H7 (cell line): ENCODE measurements at places on chromosomes 3 and 15.

DNA sequence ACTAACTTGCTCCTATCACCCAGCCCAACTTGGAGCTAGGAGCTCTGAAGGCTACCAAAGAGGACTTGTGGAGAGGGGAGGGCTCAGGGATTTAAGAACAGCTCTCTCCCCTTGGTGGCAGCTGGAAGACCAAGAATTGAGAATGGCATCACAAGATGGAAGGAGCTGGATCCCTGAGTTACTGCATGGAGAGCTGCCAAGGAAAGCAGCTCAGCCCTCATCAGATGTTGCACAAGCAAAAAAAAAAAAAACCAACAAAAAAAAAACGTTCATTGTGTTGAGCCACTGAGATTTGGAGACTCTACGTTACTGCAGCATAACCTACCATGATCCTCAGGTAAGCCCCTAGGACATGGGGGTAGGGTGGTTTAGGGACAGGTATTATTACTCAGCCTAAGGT lies 41.0 kb downstream of the ITGB5 start:
- DNase-seq: no peak

GRCh38 chr3:160018959-160019358 lies 30.3 kb downstream of the IL12A start:
- no peak for DNase-seq

- DNase-seq: no peak
Measured at GRCh38 chr3:25457671-25458419, 29.8 kb downstream of the RARB start.

GRCh38 chr3:7962301-7962700 lies 539.3 kb upstream of the LMCD1 start:
- DNase-seq: no peak

DNA sequence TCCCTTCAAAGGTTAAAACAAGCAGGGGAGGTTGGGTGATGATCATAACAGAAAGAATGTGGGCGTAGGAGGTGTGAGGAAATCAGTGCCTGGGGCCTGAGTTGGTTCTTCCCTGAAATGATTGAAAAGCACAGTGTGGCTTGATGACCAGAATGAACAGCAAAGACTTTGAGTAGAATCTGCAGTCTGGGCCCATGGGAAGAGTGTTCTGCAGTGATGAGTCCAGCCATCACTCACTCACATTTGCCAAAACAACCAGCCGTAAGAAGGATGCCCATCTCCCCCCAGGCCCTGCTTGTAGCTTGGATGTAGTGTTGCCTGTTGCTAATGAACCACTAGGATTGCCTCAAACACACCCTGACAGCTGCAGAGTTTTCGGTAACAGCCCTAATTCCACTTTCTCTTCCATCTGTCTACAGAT lies 67.9 kb downstream of the VGLL3 start:
- no peak for DNase-seq

- DNase-seq: no peak
Measured at GRCh38 chr15:29170521-29170920, 99.1 kb downstream of the NSMCE3 start.

DNA sequence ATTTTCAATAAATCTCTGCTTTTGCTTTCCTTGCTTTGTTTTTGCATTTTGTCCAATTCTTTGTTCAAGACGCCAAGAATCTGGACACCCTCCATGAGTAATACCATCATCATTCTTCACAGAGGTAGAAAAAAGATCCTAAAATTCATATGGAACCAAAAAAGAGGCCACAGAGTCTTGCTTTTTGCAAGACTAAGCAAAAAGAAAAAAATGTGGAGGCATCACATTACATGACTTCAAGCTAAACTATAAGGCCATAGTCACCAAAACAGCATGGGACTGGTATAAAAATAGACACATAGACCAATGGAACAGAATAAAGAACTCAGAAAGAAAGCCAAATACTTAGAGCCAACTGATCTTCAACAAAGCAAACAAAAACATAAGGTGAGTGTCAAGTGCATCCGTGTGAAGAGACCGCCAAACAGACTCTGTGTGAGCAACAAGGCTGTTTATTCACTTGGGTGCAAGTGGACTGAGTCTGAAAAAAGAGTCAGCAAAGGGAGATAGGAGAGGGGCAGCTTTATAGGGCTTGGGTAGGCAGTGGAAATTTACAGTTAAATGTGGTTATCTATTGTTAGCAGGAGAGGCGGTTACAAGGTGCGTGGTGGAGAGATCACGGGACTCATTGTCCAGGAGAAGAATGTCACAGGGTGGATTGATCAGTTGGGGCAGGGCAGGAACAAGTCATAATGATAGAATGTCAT lies 10.9 kb downstream of the STRIT1 start:
- DNase-seq: no peak

GRCh38 chr3:113110267-113110666 lies 101.1 kb upstream of the BOC start:
- DNase-seq: no peak

- no peak for DNase-seq
Measured at GRCh38 chr3:79257791-79258190, 510.0 kb downstream of the ROBO1 start.

- no peak for DNase-seq
Measured at GRCh38 chr3:70028361-70028760, 28.8 kb downstream of the SAMMSON start.

- peak; percentile 1 for DNase-seq
Measured at GRCh38 chr3:64321747-64322146, 96.5 kb upstream of the PRICKLE2 start.

DNA sequence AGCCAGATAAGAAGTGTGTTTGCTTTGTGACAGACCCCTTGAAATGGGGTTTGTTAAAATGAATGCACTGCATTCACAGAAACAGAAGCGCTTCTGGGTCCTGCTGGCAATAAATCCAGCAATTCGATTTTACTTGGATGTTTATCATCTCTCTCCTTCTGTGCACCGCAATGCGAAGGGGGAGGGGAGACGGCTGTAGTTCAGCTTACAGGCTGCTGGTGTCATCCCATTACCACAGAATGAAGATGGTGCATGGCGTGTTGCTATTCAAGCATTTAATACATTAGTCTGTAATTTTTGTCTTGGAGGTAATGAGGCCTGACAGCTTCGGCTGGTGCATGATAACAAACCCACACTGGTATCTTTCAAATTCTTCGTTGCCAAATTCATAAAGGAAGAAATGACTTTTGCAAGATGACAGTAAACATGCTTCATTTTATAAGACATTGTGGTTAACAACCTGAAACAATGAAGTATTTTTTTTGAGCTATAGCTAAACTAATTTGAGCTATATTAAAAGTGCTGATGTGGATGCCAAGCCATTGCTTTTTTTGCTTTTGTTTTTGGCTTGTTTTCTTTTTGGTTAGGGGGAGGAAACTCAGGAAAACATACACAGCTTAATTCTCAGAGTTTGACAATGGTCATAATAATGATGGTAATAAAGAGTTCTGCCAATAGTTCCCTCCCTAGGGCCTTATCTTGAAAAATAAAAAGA lies 418.3 kb downstream of the OTOL1 start:
- peak; percentile 7 for DNase-seq

GRCh38 chr3:139695426-139696313 lies 17.9 kb upstream of the NMNAT3 start:
- DNase-seq: no peak

DNA sequence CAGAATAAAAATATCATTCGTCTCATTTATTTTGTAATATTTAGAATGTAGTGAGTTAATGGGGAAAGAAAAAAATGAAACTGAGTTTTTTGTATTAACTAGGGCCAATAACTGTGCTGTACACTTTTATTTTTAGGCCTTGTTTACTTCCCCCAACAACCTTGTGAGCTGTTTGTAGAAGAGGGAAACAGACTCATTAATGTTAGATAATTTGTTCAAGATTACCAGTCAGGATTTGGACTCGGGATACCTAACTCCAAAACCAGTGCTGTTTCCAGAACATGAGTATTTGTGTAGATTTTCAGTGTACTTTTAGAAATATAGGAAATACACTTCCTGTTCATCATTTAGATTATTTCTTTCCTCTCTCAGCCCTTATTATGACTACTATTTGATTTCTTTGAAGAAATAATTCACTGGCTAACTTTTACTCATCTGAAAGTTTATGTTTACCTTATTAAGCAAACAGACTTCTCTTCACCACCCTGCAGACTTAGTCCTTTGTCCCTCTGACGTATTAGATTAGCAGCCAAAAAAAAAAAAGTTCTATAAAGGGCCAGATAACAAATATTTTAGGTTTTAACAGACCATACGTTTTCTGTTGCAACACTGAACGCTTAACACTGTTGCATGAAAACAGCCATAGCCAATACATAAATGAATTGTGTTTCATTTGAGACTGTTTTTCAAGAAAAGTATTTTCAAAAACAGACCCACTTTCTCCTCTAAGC lies 192.5 kb upstream of the CGNL1 start:
- no peak for DNase-seq

- DNase-seq: peak; percentile 15
Measured at GRCh38 chr3:4508048-4508981, 15.2 kb downstream of the ITPR1 start.

DNA sequence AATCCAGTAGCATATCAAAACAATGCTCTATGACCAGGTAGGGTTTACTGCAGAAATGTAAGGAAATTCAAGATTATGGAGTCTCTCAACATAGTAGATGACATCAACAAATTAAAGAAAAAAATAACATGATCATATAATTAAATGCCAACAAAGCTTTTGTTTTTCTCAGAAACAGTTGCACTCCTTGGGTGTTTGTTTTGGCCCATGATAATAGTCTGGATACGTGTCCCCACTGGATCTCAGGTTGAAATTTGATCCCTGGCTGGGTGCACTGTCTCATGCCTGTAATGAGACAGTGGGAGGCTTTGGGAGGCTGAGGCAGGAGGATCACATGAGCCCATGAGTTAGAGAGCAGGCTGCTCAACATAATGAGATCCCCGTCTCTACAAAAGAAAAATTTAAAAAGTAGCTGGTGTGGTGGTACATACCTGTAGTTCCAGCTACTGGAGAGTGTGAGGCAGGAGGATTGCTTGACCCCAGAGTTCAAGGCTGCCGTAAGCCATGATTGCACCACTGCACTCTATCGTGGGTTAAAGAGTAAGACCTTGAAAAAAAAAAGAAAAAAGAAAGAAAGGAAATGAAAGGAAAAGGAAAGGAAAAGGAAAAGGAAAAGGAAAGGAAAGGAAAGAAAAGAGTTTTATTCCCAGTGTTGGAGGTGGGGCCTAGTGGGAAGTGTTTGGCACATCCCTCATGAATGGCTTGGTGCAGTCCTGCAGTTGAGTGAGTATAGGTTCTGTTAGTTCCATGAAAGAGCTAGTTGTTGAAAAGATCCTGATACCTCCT lies 53.3 kb upstream of the FOXB1 start:
- DNase-seq: no peak

DNA sequence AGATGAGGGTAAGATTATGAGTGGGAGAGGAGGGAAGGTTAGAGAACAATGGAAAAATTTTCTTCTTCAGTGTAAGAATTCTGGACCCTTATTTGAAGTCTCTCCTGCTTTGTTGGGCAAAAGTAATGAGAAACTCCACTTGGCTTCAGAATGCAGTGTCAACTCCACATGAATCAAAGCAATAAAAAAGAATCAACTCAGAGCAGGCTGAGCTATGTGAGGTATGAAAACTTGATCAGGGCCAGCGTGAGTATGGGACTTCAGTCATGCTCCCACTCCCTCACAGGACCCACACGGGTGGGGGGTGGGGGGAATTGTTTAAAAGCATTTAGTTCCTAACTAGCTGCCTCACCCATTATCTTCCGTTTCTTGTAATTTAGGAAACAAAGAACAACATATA lies 502.2 kb downstream of the PDCD6IP start:
- no peak for DNase-seq

DNA sequence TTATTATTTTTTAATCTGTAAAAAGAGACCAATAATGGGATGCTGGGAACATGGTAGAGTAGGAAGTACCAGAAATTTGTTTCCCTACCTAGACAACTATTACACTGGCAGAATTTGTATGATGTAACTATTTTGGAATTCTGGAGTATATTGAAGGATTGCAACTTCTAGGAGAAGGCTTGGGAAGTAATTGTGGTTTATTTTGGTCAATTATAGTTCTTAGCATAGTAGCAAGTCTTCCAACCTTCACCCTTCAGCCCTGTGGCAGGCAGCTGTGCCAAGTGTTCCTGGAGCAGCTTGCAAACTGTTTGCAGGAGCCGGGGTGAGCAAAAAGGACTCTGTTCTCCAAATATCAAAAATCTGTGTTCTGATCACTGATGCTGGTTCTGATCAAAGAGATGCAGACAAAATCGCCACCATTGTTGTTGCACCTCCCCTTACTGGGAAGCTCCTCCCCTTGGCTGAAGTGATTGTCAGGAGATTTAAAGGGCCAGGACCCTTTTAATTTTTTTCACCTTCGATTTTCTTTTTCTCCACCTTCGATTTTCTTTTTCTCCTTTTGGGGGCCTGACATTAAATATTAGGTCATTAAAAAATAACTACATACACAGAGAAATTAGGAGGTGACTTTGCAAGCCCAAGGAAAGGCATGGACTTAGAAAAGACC lies 363.3 kb downstream of the SLC9A9 start:
- peak; percentile 16 for DNase-seq

GRCh38 chr15:22942877-22943276 lies 37.3 kb downstream of the CYFIP1 start:
- DNase-seq: no peak

DNA sequence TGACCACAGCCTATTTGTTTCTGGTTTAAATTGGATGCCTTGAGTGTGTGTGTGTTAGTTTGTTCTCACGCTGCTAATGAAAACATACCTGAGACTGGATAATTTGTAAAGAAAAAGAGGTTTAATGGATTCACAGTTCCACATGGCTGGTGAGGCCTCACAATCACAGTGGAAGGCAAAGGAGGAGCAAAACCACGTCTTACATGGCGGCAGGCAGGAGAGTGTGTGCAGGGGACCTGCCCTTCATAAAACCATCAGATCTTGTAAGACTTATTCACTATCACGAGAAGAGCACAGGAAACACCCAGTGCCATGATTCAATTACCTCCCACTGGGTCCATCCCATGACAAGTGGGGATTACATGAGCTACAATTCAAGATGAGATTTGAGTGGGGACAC lies 260.5 kb downstream of the WDR72 start:
- no peak for DNase-seq

DNA sequence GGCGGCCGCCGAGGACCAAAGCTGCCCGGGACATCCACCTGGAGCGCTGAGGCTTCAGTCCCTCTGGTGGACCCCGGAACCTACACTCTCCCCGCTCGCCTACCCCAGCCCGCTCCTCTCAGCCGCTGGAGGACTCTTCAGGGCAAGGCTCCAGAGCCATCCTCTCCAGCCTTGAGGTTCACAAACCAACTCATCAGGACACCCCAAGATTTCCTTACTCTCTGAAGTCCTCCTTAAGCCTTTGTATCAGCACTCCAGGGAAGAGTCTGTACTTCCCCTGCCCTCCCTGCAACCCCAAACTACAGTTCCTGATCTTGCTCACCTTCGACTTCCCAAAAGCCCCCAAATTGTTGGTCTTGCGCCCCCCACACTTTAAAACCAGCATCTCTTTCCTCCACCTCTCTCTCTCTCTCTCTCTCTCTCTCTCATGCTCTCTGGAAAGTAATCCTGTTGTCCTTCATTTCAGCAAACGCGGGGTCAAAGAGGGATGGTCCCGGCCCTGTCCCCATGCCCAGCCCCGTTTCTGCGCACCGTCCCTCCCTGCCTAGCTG lies 438 bp downstream of the THBS1 start:
- DNase-seq: no peak
